ENCODE measurements at places on chromosomes 2 and 18. TPM values are rescaled to one million over a fixed set of nuclear protein-coding genes. Genes with fewer than 3 reads are reported as not detected.

- no peak for DNase-seq
Measured at GRCh38 chr2:172181840-172182239, 79.1 kb upstream of the DLX2 start.

- no peak for DNase-seq
Measured at GRCh38 chr18:11657554-11657953, 31.5 kb upstream of the GNAL start.

DNA sequence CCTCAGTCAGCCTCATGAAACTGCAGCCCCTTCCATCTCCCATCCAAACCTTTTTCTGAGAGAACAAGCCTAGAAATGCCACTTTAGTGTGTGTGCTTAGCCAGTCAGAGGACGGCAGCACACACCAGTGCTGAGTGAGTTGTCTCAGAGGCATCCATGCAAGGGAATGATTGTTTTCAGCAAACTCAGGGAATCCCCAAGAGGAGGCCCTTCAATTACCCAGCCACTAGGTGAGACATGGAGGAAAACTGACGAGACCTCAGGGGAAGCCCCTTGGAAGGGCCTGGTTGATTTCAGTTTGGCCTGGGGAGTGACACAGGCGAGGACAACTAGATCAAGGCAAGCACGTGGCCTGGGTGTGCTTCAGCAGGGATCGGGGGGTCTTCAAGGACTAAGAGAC lies 49.7 kb downstream of the APOB start:
- DNase-seq, result no peak

The KRCC1 gene
- total RNA-seq, result 35.7 TPM

DNA sequence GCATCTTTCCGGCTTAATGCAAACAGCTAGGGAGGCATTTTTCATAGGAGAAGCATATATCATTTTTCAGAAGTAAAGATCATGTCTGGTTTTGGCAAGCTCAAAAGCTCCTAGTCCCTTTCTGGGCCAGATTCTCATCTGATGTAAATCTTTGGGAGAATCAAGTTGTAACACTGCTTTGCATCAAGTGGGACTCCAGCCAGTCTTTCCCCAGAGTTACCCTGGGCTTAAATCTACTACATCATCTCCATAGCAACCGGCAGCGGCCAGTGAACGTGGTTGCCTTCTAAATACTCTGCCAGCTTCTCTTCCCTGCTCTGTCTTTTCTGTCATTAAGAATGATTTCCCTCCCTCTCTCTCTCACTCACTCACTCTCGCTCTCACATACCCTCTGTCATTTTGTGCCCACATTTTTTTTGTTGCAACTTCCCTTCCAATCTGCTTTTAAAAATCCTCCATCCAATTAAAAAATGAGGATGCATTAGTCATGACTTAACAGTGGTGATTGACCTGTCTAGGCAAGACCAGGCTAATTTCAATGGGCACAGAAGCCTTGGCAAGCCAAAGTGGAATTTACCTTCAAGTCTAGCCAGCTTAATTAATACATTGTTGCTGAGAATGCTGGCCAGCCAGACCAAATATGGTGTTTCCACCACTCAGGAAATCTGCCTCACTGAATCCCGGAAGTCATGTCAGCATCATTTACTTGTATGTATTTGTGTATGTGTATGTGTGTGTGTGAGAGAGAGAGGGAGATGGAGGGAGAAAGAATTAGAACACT lies 93.0 kb downstream of the NRP2 start:
- DNase-seq, result no peak

The FOXD4L1 gene
- not detected for total RNA-seq

- DNase-seq, result no peak
Measured at GRCh38 chr18:2395427-2396161, 175.7 kb downstream of the METTL4 start.

The CNPPD1 gene
- total RNA-seq, result 22.8 TPM

DNA sequence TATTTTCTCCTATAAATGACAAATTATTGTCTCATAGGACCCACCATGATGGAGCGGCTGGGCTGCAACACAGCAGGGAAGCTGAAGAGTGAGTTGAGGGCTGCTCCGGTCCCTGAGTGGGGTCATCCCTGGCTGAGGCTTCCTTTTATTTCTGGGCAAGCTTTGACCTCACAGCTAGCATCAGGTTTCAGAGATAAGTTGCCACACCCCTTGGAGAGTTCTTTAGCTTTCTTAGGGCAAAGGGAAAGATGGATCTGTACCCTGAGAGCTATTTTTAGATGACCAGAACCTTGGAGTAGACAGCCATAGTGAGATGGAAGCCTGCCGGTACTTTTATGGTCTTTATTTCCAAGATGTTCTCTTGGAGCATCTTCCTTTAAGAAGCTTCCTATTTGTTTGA lies 11.5 kb downstream of the MYL1 start:
- no peak for DNase-seq

The PRSS56 gene
- 0.40 TPM for total RNA-seq

DNA sequence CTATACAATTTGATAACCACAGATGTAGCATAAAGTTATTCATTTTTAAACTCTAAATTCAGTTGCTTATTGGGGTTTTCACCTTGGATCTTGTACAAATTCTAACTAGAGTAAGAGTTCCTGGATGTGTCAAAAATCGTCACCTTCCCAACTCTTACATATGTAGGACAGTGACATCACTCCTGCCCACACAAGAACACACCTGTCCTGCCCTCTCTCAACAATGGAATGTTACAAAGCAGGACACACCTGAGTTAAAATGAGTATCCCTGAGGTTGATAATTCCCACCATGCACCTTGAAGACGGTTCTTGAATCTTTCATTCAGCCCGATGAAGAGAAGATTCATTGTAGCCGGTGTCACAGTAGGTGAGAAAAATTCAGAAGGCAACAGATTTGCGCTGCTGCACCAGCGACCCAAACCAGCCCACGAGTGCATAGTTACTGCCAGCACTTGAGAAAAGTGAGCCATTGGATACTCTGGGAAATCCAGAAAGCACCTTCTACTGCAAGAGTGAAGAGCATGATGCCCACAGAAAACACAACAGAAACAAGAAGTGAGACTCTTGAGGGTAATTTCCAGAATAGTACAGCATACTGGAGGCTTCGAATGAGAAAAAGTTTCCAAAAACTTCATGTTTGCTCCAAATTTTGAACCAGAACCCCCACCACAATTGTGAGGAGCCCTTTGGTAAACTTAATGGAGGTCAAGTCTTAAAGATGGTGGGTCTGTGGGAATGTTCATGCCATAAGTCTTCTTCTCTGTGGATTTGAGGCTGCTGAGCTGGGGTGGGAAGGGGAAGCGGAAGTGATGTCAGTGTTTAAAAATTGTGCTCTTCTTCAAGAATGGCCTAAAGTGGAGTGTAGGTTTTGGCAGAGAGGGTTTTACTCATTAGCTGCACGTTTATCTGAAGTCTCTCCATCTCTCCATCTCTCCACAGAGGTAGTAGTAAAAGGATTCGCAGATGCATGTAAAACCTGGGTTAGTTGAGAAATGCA lies 34.7 kb upstream of the ADAM23 start:
- DNase-seq, result no peak

- no peak for DNase-seq
Measured at GRCh38 chr2:177665948-177666347, 273.4 kb downstream of the AGPS start.
